ENCODE measurements at places on chromosomes 6 and 20.
A peak's percentile ranks its signal among the peaks of the same experiment; 100 is the strongest.

GRCh38 chr6:166515072-166515810 lies 71.2 kb downstream of the RAMACL start:
- DNase-seq = no peak

DNA sequence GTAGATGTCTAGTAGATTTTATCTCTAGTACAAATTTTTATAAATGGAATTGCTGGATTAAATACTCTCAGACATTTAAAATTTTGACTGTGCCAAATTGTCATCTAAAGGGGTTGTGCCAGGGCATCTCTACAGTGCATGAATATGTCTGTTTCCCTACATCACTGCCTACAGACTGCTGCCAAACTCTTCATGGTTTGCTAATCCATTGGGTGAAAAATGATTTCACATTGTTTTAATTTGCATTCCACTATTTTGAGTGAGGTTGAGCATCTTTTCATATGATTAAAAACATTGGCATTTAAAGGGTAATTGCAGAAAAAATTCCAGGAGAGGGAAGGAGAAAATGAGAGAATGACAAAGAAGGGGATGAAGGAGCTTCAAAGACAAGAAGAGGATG lies 267.7 kb upstream of the RNF24 start:
- DNase-seq = no peak

- DNase-seq = no peak
These were observed 24.9 kb downstream of the NCR2 start for GRCh38 chr6:41360314-41360685.

GRCh38 chr20:37342231-37343177 lies 3.4 kb upstream of the SRC start:
- DNase-seq = no peak

- no peak for DNase-seq
These were observed 66.9 kb downstream of the BCKDHB start for GRCh38 chr6:80173411-80173810.

GRCh38 chr6:137002505-137002904 lies 42.3 kb downstream of the IL20RA start:
- no peak for DNase-seq

DNA sequence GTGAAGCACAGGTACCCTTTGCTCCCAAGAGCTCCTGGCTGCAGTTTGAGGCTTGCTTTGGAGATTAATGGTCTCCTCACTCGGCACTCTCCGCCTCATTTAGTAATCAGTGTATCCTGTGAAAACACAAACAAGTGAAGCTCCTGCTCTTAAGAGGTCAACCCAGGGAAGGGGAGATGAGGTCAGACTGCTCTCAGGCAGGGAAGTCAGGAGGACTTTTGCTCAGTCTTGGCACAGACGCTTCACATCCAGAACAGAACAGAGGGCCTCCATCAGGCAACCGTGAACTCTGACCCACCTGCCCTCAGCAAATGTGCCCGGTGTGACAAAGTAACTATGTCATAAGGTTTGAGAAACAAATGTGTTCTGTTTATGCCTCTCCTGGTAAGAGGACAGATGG lies 428.8 kb upstream of the JARID2 start:
- DNase-seq = no peak

- no peak for DNase-seq
These were observed 46.1 kb upstream of the JAG1 start for GRCh38 chr20:10719740-10720385.

DNA sequence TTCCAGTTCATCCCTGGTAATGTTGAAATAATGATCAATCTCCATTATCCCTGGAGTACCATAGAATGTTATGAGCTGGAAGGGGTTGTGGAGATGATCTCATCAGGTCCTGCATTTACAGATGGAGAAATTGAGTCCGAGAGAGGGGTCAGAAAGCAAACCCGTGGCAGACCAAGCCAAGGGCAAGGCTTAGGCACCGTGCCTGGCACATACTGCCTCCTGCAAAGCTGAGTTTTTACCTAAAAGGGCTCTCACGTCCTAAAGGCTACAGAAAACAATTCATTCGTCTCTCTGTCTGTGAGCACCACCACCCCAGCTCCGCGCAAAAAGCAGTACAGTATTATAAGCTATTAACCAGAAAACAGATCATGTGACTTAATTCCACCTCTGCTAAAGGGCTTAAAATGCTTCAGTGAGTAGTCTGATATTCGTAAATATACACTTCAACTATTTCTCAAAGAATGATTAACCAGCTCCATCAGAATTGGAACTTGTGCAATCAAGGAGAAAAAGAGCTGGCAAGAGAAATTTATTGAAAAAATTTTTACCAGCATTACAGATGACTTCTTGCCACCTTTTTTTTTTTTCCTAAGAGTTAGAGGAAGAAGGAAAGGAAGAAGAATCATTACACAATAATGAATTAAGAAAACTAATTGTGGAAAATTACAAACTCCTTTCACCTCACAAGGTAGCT lies 3.4 kb upstream of the PARD6B start:
- no peak for DNase-seq

DNA sequence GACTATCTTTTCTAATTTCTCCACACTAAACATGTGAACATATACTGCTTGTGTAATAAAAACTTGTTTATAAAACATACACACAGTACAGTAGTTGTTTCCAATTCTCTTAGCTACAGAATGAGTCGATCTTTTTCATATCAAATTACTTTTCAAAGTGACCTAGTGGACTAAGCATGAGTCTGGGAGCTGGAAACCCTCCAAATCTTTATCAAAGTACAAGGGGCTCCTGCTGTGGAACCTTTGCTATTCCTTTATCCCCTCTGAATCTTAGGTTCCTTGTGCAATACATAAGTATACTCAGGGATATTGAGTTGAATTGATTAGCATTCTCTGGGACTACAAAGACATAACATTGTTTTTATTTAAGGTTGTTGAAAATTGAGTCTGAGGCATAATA lies 48.7 kb upstream of the TAB2 start:
- DNase-seq = no peak

GRCh38 chr6:157143171-157143889 lies 180.0 kb downstream of the TMEM242 start:
- no peak for DNase-seq

GRCh38 chr6:16064671-16065072 lies 64.2 kb upstream of the MYLIP start:
- DNase-seq = no peak

DNA sequence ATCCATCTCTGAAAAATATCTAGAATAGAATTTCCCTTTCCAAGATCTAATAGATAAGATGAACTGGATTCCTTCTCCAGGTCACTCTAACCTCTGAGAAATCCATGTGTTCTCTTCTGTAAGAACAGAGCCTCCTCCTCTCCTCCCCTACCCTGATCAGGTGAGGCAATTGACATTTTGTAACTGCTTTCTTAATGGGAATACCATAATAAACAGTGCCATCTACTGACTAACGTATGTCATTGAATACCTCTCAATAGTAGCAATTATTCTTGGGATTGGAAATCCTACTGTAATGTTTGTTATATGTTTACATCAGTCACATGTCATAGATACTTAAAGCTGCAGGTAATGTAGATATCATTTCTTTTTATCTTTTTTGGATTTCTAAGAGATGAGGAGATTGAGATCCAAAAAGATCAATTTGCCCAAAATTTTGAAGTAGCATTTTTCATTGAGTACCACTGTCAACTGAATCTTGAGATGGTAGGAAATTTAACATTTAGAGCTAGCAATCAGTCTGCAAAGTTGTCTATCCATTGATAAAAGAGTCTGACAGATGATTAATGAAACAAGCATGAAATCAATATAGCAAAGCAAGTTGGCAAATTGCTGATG lies 365.8 kb upstream of the HSF2 start:
- no peak for DNase-seq

DNA sequence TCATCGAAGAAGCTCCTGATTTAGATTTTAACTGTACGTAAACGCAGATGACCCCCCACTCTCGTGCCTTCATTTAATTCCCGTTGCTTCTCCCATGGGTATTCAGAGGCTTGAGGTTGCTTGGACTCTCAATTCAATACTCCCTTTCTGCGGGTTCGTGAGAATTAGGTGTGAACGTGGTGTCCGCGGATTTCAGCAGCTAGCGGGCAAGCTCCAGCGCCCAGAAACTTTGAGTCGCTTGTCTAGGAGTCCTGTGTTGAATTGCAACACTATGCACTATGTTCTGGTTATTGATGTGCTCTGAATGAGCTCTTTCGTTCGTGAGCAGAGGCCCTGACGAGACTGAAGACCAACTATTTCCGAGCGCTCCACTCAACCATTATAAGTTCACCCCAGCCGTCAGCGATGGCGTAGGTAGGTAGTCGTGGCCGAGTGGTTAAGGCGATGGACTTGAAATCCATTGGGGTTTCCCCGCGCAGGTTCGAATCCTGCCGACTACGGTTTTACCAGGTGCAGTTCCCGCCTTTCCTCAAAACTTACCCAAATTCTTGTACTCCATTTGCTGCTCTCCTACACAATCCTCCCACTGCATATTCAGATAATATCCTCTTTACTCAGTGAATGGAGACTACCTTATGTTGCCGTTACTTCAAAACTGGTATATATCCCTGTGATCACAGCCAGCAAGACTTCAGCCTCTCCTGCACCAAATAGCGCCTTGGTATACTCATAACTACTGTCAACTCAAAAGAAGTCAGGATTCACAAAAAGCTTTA lies 72.6 kb upstream of the ZNF184 start:
- DNase-seq = no peak

DNA sequence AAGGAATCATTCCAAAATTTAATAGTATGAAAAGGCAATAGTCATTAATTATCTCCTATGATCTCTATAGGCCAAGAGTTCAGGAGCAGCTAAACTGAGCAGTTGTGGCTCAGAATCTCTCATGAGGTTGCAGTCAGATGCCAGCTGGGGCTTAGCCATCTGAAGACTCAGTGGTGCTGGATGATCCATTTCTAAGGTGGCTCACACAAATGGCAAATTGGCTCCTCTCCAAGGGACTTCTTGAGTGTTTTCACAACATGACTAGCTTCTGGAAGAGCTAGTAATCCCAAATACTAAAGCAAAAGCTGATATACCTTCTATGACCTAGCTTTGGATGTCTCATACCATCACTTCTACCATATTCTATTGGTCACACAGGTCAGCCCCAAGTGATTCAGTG lies 104.2 kb downstream of the HAO1 start:
- DNase-seq = no peak

GRCh38 chr6:70298068-70298467 lies 4.8 kb downstream of the COL9A1 start:
- DNase-seq = no peak

DNA sequence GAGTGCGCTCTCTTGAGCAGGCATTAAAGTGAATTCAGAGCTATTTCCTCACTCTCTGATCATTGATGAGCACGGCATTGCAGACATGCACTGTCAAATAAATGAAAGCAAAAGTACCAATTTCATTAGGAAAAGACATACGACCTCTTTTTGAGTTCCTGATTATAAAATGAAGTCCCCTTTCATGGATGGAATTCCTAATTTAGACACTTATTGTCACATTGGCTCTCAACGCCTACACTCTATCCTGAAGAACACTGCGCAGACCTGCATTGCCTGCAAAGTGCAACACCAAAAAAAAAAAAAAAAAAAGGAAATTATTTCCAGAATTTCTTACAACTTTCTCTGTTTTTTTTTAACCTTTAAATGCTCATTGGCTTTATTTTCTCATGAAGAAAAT lies 1.6 kb downstream of the ADGRB3 start:
- DNase-seq = no peak

- DNase-seq = no peak
These were observed 7.7 kb downstream of the PSMB1 start for GRCh38 chr6:170545405-170545804.

DNA sequence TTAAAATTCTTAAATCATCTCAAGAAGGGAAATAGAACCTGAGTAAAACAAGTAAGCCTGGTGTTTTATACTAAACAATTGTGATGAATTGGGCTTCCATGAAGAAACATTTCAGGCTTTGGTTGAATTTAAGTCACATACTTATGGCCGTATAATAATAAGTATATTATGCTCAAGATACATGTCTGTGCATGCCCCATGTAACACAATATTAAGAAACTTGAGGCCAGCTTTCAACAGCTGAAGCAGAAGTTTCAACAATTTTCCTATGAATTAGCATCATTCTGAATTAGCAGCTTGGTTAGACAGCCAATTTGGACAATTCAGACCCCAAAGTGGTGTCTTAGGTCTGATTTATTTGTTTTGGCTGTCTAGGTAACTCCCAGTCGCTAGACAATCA lies 243.7 kb downstream of the MYLK4 start:
- DNase-seq = no peak

- no peak for DNase-seq
These were observed 85.5 kb downstream of the BMP7 start for GRCh38 chr20:57180954-57181353.

GRCh38 chr6:146855889-146856288 lies 257.1 kb downstream of the ADGB start:
- DNase-seq = no peak

DNA sequence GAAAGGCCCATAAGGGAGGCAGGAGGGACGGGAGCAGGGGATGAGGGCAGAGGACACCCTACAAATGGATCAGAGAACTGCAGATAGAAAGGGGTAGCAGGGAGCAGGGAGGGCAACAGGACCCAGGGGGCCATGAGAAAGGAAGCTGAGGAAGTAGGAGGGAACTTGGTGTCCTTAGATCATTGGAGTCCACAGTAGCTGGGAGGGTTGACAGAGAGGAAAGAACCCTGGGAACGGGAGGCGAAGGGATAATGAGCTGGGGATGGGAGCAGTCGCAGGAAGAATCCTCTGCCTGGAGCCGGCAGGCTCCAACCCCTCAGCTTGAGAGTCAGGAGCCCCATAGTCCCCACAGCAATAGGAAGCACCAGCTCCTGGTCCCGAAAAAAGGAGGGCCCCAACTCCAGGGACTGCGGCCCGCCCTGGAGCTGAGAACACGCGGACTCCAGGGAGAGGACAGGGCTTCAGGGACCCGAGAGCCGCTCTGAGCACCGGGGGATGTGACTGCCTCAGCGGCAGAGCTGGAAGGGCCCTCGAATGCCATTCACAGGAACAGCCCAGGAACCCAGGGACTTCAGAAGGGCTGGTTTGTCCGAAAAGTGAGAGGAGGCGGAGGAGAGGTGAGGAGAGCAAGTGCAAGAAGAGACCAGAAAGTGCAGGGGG lies 32.7 kb downstream of the HLA-A start:
- no peak for DNase-seq

- DNase-seq = no peak
These were observed 158.3 kb downstream of the DLL1 start for GRCh38 chr6:170132561-170132991.

- no peak for DNase-seq
These were observed 55.5 kb upstream of the RUNX2 start for GRCh38 chr6:45272626-45273025.

GRCh38 chr6:439641-440167 lies 48.2 kb downstream of the IRF4 start:
- DNase-seq = peak; percentile 38
